ENCODE measurements at places on chromosomes 4 and X.

DNA sequence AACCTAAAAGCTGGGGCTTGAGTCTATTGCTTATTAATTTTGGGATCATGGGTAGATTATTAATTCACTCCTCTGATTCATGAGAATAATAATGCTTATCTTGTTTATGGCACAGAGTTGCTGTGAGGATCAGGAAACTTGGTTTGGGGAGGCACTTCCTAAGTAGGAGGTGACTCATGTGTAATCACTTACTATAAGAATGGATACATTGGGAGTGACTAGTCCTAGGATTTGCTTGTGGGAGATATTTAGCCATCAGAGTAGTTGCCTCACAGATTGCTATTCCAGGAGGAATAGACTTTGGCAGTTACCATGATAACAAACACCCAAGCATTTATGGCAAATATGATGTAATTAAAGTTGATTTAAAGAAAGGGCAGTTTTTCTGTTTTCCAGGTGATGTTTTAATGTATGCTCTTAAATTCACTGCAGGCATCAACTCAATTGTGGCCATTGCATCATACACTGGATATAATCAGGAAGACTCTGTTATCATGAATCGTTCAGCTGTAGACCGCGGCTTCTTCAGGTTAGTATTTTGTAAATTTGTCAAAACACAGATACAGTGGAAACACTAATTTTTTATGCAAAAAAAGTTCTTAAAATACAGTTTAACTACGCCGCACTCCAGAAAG, 41.9 kb downstream of the POLR2B start:
- no peak for DNase-seq

DNA sequence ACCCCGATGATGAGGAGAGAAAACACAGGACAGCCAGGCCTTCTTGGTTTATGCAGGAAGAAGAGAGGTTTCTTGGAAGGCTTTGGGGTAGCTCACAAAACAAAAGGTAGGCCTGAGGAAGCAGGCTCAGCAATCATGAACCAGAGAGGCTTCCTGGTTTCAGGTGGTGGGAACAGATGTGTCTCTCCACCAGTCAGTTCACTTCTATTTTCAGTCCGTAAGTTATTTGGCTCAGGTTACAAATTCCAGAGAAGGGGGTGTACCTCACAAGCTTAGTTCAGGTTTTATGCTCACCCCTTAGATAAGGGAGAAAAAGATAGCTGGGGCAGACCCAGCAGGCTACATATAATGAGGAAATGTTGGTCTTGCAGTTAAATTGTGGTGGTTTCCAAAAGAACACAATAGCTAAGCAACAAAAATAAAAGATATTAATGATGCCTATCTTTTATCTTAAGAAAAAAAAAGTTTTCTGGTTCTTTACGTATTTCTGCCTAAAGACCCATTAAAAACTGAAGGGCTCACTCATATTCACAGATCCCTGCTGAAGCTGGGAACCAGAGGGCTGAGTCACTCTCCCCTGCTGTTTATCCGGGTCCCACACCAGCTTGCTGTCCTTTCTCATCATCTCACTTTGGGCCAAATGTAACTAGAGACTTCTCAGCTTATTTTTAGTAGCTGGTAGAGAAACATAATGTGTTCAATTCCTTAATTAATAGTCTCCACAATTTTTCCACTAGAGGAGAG, 177.0 kb downstream of the CAMK2D start:
- no peak for DNase-seq

- DNase-seq = no peak
Measured at GRCh38 chr4:25535278-25535677, 120.4 kb upstream of the SLC34A2 start.

DNA sequence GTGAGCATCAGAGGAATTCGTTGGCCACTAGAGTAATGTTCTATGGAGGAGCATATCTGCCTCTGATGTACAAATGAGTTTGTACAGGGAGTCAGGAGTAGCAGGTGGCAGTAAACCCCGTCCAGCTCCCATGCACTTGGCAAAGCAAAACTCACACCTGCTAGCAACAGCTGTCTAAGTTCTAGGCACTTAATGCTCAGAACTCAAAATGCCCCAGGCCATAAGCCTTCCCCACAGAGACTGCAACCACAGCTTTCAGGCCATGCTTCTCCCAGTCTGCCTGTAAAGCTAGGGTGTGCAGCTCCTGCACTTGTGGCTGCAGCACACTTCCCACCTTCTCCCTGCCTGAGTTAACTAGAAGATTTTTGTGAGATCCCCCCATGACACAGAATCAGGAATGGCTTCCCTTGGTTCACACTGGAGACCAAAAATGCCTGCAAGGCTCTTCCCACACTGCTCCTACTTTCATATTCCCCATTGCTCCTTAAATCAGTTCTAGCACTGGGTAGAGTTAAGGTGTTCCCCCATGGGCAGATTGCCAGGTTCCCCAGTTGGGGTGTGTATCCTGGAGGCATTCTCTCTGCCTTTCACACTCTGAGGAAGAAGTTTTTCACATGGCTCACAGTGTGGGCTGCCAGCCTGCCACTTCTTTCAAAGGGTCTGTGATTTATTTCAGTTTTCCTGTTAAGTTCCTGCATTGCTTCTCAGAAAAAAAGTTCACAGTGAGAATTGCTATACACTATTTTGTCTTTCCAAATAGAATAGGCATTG, 189.9 kb downstream of the STPG2 start:
- no peak for DNase-seq

DNA sequence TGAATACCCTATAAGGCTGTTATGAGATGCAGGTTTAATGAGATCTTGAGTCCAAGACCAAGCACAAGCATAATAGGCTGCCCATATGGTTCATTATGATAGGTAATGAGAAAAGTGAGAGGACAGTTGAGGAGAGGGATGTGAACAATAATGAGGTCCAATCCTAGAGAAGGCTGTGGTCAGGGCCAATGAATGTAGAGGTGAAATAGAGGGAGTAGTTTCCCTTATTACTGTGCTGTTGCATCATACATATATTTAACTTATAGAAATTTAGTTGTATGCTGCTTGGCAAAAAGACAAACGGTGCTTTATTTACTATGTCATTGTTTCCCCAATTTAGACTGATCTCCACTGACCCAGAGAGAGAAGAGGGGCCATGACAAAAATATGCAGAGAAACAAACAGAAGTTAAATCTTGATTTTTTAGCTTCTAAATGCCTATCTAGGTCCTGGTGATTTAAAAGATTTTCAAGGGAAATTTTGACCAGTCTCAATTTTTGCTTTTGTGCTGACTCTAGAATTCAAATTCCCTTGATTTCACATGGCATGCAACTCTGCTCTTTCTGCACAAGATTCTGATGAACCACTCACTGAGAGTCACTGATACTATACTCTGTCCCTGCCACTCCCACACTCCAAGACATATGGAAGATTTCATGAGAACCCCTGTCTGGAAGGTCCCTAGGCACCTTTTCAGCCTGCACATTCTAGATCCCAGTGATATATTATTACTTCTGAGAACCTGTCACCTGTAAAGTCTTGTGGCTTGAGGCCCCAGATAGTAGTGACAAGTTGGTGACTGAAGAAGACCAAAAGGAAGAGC, 159.7 kb downstream of the VSIG4 start:
- DNase-seq = no peak

Data from stimulated activated CD8-positive, alpha-beta memory T cell treated with anti-CD3 and anti-CD28 coated beads, Interleukin-7, amount 100 ng/mL, for 48 hours (primary cell).